NCI-H1930 (cell line): ENCODE measurements at places on chromosomes 6 and 20.
A peak's percentile ranks its signal among the peaks of the same experiment; 100 is the strongest.

- no peak for DNase-seq
These were observed 2.8 kb upstream of the AGPAT4 start for GRCh38 chr6:161276605-161277155.

DNA sequence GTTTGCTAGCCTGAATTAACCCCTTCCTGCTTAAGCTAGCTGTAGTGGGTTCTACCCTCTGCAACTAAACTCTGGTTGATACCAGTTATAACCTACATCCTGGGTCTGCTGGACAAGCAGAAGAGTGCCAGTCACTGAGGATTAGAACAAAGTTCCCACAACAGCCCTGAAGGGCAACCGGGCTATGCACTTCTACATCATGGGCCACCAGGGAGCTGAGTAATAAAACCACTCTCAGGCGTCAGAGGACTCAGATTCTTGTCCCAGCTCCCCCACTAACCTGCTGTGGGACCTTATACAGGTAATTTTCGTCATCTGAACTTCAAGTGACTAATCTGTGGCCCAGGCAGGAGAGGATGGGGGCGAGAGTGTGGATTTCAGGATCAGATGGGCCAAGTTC is 56.8 kb downstream of the EYA2 start:
- DNase-seq, result no peak

DNA sequence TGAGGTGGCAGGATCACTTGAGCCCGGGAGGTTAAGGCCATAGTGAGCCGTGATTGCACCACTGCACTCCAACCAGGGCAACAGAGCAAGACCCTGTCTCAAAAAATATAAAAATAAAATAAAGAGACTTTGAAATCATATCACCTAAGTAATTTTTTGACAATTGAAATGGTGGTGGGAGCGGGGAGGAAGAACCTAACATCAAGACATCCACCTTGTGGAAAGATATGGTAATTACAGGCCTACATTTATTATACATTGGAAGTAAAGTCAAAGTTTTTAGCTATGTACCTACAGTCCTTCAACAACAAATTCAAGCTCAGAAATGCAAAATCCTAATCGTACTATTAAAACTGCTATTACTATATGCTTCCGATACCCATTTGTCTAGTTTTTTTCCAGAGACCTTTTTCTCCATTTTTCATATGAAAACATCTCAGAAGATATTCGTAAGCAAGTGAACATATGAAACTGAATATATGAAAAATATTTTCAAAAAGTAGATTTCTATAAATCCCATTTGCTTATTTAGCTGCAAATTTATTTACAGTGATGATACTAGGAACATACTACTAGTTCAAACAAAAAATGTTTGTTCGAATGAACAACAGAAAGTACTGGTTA is 83.3 kb downstream of the SYCP2 start:
- DNase-seq, result peak; percentile 9

GRCh38 chr20:59040667-59041066 is 1.9 kb downstream of the PRELID3B start:
- DNase-seq, result no peak

DNA sequence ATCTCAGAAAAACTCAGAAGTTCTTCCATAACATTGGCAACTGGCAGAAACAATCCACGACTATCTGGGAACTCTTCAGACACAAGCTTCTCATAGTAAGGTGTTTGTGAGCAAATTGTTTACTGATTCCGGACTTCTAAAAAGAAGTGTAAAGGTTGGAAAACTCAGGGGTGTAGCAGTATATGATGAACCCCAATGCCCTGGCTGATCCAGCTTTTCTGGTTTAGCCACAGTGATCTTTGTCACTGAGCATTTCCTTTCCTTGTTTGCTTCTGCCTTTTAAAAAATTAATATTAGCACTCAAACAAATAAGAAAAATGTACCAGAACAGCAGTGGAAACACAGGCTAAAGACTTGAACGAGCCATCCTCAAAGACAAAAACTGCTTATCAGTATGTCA is 4.9 kb downstream of the RGS17 start:
- no peak for DNase-seq

DNA sequence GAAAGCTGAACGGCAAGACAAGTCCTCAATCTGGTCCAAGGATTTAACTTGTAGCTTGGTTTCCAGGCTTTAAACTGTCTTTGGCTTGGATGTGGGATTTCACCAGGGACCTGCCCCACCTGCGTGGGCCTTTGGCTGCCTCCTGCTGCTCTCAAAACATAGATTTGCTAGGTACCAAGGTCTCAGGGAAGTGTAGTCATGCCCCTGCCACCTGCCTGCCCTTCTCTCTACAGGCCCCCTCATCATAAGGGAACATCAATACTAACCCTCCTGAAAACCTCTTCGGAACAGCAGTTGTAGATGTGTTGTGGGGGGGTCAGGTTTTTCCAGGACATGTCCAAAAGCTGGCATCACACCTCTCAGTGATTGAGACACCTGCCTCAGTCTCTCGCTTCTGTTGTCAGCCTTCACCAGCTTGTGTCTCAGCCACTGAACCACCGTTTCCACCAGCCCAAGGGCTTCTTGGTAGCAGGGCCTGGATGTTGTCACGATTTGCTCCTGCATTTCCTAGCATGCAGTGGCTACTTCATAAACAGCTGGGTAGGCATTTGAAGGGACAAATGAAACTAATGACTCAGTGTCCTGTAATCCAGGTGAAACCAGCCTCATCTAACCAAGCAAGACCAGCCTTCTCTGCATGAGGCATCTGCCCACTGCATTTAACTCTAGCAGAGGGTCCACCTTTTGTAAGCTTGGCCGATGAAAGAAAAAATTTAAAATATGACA is 141.6 kb upstream of the THBS2 start:
- no peak for DNase-seq

GRCh38 chr6:30940361-30940986 is at the start of gene MUCL3:
Gene MUCL3 (plus strand): TSS chr6:30940973. CDS start chr6:30941000, 27 bp downstream.
- no peak for DNase-seq

DNA sequence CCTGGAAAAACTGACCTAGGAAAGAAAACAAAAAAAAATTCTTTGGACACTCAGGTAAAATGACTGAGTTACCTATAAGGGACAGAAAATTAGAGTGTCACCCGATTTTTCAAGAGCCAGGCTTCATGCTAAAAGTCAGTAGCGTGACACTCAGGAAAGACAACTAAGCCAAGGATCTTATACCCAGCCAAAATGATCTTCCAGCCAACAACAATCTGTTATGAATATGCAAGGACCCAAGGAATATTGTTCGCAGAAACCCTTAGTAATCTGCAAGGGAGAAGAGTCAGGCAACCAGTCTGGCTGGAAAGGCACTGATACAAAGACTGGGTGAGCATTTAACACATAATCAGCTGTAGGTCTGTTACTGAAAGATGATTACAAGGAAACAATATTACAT is 203.6 kb downstream of the GMPR start:
- DNase-seq, result no peak

DNA sequence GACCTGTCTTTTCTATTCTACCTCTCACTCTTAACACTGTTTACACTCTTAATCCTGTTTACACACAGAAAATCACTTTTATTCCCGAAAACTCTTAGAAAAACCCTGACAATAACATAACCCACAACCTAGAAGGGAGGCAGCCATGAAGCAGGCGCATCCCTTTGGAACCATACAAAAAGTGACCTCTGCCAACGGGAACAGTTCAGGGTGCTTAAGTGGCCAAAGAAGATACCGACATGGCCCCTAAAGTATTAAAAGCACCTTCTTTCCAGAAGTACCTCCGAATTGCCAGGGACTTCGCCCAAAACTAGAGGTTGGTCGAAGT is 490 bp downstream of the MMUT start:
- DNase-seq, result no peak
